B cell (primary cell): ENCODE measurements at places on chromosomes 5 and 9.

DNA sequence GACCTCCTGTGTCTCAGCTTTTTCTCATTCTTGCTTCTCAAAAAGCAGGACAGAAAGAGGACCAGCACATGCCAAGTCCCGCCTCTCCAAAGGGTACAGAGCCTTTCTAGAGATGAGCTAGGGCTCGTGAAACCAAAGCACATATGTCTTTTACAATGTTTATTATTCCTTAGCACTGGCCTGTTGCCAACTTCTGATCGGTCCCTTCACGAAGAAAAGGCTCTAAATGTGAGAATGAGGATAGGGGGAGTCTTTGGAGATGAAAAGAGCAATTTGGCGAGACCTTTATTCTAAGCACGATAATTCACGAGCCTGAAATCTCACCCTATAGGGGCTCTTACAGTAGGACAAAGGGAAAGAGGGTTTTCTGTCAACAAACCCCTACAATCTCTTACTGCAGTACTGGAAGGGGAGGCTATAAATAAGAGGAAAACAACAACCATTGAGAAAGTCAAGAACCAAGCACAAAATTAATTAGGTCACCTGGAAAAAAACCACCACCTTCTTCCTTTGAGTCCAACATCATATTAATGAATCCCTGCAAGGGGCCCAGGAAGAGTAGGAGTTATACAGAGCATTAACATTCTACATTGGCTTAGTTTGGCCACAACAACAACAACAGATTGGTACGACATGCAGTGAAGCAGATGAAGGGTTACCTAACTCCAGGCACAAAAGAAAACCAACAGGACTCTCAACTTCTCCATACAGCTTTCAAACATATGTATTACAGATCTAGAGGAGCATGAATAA lies 309.5 kb downstream of the PDE4D start:
- DNase-seq, result no peak

GRCh38 chr5:66170195-66170919 lies 26.3 kb downstream of the SREK1 start:
- DNase-seq, result no peak

DNA sequence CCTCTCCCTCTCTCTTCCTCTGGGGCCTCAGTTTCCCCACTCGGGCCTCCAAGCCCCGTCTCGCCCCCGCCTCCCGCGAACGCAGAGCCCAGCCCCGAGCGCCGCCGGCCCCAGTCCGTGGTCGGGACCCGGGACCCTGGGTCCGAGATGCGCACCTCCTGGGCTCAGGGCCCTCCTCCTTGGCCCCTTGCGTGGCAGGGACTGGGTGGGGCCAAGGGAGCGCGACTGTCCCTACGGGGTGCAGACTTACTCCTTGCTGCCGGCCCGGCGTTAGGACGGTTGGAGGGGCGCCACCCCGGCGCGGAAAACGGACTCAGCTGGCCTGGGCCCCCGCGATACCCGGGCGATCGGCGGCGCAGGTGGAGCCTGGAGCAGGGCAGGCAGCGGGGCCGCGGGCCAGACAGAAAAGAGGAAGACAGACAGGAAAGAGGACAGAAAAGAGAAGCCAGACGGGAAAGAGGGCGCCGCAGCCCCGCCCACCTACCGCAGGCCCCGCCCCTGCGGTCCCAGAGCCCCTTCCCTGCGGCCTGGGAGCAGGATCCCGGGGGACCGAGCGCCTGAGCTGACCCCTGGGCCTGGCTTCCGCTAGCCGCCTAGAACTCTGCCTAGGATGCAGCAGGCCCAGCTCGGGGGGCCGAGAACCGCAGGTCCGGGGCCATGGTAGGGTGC lies at the start of gene GBGT1:
GBGT1 (minus strand) TSS at position 411 of the 669 bp plus-strand sequence. CDS start 1,502 bp downstream, outside the sequence.
- peak; percentile 81 for DNase-seq

GRCh38 chr5:14208071-14209021 lies 65.2 kb downstream of the TRIO start:
- peak; percentile 51 for DNase-seq

DNA sequence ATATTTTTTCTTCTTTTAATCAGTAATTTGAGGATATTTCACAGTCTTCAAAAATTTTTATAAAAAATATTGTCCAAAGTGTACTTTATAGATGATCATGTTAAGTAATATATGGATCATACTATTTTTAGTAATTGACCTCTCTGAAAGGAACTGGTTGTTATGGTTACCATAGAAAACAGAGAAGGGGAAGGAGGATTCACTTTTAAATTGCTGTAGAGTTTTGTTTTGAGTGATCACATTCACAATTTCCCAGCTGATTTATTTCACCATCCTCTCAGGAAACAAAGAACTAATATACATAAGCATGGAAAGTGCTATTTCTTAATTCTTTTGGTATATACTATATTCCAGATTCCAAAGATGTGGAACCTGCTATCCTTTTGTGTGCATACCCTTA lies 56.5 kb upstream of the NREP start:
- no peak for DNase-seq

DNA sequence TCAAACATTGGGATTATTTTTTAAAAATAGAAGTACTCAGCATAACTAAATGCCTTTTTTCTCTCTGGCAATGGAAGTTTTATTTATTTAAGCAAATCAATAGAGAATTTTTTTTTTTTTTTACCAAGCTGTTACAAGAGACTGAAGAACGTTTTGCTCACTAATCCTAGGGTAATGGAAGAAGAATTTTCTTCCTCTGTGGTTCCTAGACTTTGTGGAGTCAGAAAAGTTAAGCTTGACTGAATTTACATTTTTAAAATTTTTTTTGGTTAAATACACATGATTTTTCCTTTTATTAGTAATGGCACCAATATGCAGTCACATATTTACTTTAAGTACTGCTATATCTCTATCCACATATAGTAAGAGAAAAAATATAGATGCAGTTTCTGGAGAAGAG lies 189.8 kb downstream of the PCSK1 start:
- DNase-seq, result no peak

DNA sequence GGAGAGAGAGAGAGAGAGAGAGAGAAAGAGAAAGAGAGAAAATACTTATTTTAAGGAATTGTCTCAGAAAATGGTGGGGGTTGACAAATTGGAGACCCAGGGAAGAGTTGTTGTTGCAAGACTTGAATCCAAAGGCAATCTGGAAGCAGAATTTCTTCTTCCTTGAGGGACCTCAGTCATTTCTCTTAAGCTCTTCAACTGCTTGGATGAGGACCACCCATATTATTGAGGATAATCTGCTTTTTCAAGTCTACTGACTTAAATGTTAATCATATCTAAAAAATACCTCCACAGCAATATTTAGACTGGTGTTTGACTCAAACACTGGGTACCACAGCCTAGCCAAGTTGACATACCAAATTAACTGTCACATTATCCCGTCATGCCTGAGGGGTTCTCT lies 2.9 kb downstream of the CDKN2B-AS1 start:
- DNase-seq, result no peak

DNA sequence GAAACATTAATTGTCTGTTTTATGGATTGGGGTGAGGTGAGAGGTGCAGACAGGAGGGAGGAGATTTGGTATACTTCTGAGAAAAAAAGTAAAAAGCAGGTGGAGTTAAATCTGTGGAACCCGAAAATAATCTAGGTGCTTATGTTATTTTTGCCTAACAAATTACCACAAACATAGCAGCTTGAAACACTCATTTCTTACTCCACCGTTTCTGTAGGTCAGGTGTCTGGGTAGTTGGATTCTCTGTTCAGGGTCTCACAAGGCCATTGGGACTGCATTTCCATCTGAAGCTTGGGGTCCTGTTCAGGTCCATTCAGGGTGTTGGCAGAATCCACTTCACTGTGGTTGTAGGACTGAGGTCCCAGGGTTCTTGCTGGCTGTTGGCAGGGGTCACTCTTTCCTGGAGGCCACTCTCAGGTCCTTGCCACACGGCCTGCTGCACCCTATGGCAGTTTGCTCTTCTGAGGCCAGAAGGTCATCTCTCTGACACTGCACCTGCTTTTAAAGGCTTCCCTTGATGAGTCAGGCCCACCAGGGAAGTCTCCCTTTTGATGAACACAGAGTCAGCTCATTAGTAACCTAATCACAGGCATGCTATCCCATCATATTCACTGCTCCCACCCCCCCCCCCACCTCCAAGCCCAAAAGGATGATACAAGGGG lies 82.2 kb downstream of the TRIO start:
- no peak for DNase-seq

DNA sequence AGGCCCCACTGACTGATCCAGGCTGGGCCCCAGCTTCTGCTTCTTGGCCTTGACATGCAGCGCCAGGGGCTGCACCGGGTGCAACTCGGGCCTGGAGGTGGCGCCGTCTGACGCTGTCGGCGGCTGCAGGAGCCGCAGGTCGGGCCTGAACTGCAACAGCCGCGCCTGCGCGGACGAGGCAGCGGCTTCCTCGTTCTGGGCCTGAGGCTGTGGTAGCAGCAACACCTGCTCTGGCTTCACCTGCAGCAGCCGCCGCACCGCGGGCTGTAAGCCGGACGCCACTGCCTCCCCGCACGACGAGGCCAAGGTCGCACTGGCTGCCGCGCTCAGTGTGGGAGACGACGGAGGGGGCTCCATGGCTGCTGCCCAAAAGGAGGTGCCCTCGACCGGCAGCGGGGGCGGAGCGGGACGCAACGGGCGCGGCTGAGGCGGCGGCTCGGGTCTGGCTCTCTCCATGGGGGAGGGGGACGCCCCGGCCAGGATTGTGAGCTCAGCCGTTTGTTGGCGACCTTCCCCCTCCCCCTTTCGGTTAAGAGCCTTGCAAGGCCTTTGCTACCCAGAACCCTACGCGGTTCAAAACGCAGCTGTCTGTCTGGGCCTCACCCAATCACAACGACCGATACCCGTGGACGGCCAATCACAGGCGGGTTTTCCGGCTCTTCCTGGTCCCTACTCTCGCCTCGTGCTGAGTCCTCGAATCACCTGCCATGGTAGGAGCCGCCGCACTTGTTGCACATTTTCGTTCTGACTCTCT lies 438 bp downstream of the SOX30 start:
- peak; percentile 92 for DNase-seq

GRCh38 chr9:84045481-84046097 lies 65.0 kb downstream of the RMI1 start:
- no peak for DNase-seq

- no peak for DNase-seq
Measured at GRCh38 chr5:158814521-158814920, 285.2 kb downstream of the EBF1 start.

DNA sequence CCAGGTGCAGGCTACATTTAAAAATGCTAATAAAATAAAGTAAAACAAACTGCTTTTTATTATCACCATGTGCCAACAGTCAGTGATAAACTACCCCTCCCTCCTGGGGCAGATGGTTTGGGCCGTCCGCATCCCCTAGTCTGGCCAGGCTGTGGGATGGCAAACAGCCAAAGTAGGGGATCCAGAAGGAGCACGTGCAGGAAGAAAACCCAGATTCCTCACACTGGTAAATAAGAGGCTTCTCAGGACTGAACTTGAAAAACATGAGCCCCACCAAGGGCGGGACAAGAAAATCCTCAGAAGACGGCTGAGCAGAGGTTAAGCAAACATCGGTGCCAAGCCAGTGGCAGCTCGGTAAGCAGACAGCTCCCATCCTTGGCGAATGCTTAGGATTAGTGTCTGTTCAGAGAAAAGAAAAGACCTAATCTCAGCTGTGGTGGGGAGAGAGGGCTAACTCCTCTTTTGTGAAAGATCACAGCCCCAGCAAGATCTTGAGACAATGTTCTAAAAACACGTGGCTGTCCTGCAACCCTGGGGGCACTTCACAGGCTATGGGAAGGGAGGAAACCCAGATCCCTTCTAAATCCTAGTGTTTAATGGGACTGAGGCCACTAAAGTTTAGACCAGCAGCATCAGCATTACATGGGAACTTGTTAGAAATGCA lies 46.5 kb upstream of the GDNF start:
- no peak for DNase-seq

DNA sequence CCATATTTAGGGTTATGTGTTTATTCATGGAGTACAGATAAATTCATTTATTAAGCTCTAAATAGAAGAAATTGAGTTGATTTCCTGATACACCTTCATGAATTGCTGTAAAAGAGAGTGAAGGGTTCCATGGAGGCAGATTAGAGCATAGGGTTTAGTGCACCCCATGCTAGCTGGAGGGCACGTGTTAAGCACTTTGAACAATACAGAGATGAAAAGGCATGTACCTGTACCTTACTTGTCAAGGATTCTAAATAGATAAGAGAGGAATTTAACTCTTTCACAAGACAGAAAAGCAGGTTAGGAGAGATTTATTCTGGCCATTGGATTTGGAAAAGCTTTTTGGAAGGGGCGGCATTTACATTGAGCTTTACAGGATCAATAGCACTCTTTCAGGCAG lies 23.3 kb downstream of the TNFAIP8 start:
- DNase-seq, result no peak

DNA sequence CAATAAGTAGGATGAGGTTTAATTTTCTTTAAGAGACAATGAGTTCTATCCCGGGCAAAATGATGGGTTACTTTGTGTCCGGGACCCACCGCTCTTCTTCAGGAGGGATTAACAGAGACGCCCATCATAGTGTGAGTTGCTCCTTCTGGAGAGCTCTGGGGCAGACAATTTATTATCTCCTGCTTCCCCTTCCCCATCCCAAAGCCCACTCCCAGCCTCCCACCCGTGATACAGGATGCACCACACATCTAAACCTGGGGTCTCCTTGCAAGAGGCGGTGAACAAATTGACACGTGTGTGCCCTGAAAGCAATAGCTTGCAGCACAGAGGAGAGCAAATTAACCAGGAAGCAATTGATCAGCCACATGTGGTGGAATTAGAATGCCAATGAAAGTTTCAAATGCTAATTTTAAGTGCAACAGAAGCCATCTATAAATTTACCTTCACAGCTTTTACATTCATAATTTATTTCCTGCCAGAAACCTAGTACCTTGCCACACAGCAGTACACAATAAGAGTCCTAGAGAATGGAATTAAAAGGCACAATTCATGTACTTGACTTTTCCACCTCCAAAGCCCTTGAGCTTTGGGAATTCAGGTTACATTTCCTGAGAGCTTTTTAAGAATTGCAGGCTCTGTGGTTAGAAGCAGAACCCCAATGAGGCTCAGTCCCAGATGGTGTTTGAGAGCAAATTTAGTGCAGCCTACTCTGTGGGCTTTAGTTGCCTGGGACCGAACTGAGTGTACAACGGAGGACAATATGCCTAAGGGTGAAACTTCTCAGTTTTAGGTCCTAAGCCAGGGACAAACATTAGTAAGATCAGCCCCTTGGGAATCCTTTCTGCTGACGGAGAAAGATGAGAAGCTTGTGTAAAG lies 399.6 kb downstream of the MED10 start:
- DNase-seq, result no peak
